Chondrocyte (in vitro differentiated cells): ENCODE measurements at places on chromosomes 2 and 18.

DNA sequence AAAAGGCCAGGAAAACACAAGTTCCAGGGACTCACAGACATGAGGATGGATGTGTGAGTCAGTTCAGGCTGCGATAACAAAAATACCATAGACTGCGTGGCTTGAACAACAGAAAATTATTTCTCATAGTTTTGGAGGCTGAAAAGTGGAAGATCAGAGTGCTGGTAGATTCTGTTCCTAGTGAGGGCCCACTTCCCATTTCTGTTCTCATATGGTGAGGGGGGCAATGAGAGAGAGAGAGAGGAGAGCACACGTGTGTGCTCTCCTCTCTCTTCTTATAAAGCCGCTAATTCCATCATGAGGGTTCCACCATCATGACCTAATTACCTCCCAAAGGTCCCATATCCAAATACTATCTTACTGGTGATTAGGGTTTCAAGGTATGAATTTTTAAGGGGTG lies 23.0 kb downstream of the KLHL14 start:
- no peak for DNase-seq

GRCh38 chr2:238427435-238428162 lies 872 bp downstream of the ASB1 start:
- no peak for DNase-seq

- DNase-seq = no peak
These were observed 46.8 kb downstream of the RPIA start for GRCh38 chr2:88738271-88738670.

- peak; percentile 52 for DNase-seq
These were observed 35.6 kb upstream of the FOSL2 start for GRCh38 chr2:28357055-28357454.

GRCh38 chr2:54009549-54009948 lies 38.8 kb upstream of the PSME4 start:
- no peak for DNase-seq

DNA sequence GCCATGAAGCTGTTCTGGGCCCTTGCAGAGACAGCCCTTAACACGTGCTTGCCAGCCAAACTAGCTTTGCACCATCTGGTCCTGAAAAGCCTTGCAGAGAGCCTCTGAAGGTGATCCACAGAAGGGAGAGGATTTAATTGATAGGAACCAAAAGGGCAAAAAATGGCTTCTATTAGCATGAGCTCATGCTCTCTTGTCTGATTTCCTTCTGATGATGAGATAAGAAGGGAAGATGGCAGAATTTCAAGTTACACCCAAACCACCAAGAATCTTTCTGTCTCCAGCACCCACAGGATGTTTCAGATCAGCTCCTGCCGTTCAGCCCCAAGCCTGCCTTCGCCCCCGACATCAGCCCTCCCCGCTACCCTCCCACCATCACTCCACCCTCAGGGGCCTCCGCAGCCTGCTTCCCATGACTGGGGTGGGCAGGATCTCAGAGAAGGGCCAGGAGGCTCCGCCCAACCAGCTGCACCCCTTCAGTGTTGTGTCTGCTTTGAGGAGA lies 23.4 kb upstream of the GLI2 start:
- DNase-seq = no peak

GRCh38 chr18:55665506-55665905 lies 77.5 kb upstream of the TCF4 start:
- DNase-seq = no peak

DNA sequence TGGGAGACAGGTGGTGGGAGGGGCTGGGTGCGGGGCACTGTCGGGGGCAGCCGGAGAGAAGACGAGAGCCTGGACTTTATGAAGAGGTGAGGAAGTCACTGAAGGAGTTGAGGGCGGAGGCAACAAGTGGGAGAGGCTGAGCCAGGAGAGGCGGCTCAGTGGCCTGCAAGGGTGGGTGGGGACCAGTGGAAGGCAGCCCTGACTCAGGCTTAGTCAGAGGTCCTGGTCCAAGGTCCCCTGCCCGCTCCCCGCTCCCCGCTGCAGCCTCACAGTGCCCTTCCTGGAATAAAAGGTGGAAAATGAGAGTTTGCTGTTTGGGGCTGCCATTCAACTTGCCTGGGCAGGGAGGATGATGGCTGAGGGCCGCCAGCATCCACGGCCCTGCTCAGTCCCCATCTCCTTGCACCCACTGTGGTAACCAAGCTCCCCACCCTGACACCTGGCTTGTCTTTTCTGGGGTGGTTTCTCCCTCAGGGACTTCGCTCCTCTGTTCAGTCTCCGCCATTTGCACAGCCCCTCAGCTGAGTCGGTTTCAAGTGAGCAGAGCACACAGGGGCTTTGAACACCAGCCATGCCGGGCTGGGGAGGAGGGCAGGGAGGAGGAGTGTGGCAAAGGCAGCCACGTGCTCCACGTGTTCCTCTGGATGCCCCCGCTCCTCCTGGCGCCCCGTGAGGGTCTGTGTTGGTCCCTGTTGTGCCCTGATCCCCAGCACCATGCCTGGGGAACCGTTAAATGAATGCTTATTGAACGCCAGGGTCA lies 13.7 kb upstream of the RALB start:
- no peak for DNase-seq

DNA sequence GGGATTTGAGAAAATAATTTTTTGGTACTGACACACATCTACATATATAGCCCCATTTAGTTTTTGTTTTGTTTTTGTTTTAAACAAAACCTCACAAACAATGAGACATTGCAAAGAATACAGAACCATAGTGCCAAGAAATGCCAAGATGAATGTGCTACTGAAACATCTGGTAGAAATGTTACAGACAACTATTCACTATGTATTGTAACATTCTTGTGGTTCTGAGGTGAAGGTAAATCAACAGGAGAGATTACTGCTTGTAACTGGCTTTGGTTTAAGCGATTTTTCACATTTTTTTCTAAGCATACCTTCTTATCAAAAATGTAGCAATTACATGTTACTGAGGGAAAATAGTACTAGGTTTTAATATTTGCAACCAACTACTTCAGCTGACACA lies 281.3 kb downstream of the ZNF804A start:
- no peak for DNase-seq

DNA sequence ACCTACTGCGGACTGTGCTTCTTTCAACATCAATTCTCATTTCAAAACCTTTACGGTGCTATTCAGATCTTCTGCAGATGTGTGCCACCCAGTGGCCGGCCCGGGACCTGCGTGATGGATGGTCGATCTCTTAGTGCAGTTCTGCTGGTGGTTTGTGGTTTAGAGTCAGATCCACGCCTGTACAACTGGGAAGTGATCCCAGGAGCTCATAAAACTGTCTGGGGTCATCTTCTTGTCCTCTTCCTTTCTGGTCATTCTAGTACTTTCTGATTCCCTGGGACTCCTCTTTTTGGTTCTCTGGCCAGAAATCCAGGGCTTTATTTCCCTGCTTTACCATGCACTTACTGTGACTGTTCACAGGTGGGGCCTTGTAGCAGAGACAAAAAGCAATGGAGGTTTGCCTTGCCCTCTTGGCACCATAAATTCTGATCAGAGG lies 15.8 kb upstream of the SELENOI start:
- no peak for DNase-seq

GRCh38 chr18:78818961-78819360 lies 160.7 kb upstream of the SALL3 start:
- DNase-seq = peak; percentile 50

GRCh38 chr2:152395572-152395971 lies 60.6 kb downstream of the FMNL2 start:
- no peak for DNase-seq

- no peak for DNase-seq
These were observed 127.7 kb upstream of the DLX2 start for GRCh38 chr2:172230332-172230888.

GRCh38 chr2:83959266-83959665 lies 499.8 kb downstream of the SUCLG1 start:
- no peak for DNase-seq

DNA sequence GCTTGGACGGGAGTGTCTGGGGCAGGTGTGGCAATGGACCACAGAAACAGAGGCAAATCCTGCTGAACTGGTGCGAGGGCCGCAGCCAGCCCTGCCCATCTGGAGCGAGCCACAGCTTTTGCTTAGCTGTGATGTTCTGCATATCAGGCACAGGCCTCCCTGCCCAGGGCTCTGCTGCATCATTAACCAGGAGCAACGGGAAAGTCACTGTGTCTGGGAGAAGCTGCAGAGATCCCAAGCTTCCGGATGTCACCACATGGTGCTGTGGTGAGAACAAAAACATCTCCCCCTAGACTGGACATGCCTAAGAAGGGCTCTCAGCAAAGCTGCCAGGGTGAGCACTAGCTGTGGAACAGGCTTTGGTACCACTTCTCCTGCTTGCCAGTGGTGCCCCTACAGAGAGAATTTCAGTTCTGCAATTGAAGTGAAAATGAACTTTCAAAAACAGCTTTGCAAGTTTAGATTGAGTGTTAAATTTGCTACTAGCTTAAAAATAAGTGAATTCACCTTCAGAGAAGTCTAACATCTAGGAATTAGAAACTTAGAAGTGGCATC lies 172.9 kb upstream of the MYT1L start:
- no peak for DNase-seq

GRCh38 chr18:14948163-14948540 lies 200.2 kb downstream of the ANKRD30B start:
- no peak for DNase-seq

DNA sequence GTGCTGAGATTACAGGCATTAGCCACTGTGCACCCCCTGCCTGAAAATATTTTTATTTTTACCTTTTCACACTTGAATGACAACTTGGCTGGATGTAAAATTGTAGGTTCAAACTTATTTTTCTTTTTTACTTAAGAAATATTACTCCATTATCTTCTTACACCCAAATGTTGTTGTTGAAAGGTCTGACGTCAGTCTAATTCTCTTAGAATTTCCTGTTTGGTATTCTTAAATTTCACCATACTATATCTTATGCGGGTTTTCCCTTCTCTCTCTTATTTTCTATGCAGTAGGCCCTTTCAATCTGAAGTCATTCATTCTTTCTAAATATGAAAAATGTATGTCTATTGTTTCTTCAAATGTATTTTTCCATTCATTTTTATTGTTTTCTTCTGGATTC lies 29.1 kb upstream of the RAB11FIP5 start:
- DNase-seq = no peak

- DNase-seq = peak; percentile 86
These were observed 68.8 kb downstream of the SLC66A2 start for GRCh38 chr18:79882522-79883241.

GRCh38 chr2:239141021-239141760 lies 259.6 kb downstream of the HDAC4 start:
- peak; percentile 76 for DNase-seq

- no peak for DNase-seq
These were observed 70.1 kb downstream of the QPCT start for GRCh38 chr2:37414470-37414949.

- no peak for DNase-seq
These were observed at the start of gene ADRA2B for GRCh38 chr2:96116424-96116878. Gene ADRA2B, minus strand, starts transcription at chr2:96116571. Its CDS starts 422 bp downstream, at chr2:96116149.

GRCh38 chr2:144343145-144343544 lies 176.8 kb downstream of the ZEB2 start:
- DNase-seq = no peak

DNA sequence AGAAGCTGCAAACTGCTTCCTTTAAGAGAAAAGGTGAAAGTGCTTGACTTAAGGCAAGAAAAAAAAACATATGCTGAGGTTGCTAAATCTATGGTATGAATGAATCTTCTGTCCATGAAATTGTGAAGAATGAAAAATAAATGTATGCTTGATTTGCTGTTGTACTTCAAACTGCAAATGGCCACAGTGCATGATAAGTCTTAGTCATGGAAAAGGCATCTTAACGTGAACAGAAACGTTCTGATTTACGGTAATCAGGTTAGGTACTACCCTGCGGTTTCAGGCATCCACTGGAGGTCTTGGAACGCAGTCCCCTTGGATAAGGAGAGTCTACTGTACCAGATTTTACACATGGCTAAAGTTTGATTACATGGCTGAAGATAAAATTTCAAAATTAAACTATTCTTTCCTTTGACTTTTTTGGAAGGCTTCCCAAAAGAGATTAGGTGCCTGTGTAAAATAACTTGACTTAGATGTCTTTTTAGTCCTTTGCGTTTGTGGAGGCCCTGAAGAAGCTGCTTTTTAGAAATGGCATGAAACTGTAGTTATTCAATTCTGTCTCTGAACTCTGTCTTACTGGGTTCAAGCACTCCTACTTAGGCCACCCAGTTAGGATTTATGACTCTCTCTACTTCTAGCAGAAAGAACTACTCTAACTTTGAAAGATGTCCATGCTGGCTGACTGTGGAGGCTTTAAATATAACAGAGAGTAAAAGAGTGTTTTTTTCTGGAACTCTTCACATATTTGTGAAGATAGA lies 35.9 kb upstream of the SCN9A start:
- DNase-seq = no peak

- no peak for DNase-seq
These were observed 356.3 kb upstream of the SETBP1 start for GRCh38 chr18:44324361-44324760.

GRCh38 chr2:47916412-47916811 lies 10.1 kb upstream of the FBXO11 start:
- no peak for DNase-seq

GRCh38 chr2:17728210-17728609 lies 25.4 kb downstream of the SMC6 start:
- no peak for DNase-seq

DNA sequence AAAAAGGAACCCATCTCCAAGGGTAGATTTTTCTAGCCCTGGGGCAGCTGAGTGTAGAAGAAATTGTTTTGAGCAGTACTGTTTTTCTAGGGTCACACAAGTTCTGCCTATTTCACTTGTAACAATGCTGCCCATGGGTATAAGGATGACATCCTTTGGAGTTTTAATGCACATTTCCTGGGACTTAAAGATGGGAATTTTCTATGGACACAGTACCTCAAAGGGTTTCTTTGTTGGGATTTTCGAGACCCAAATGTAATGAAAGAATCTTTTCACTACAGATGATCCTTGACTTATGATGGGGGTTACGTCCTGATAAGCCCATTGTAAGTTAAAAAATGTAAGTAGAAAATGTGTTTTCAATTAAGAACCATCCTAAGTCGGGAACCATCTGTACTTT lies 31.8 kb downstream of the CDC42EP3 start:
- no peak for DNase-seq

GRCh38 chr2:144003460-144004075 lies 516.4 kb downstream of the ZEB2 start:
- no peak for DNase-seq

DNA sequence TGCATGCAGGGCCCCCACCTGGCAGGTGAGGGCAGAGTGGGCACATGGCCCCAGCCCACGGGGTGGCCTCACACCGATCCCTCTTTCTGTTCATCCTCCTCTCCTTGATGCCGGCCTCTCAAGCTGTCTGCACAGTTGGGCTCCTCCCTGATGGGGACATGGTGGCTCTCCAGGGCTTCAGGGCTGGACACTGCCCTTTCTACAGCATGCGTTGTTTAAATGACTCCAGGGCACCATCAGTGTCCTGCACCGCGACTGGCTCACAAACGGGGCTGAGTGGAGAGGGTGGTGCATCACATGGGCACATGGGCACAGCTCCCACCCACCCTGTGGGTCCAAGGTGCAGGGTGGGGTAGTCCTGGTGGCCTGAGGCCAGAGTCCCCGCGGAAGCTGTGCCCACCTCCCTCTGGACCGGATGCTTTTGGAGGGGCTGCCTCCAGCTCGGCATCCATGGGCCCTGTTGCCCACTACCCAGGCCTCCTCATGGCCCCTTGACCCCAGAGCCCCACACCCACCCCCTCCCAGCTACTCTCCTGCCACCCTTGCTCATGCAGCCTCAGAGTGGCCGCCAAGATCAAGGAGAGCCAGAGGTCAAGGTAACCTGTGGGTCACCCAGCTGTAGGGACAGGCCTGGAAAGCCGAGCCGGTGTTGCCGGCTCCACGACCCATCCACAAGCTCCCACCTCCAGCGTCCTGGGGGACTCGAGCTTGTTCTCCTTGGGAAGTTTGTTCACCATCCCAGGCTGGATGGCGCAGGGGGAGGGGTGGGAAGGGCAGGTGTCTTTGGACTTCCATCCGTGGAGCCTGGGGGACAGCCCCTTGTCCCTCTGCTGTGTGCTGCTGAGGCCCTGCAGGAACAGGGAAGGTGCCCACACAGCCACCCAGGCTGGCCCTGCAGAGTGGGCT lies 12.3 kb upstream of the SNED1 start:
- peak; percentile 59 for DNase-seq
